ENCODE measurements at places on chromosomes 2 and 18.
A peak's percentile ranks its signal among the peaks of the same experiment; 100 is the strongest.

- DNase-seq = no peak
Observed at GRCh38 chr2:133086176-133086575, 416.2 kb upstream of the LYPD1 start.

- no peak for DNase-seq
Observed at GRCh38 chr2:169877398-169877797, 50.1 kb downstream of the UBR3 start.

DNA sequence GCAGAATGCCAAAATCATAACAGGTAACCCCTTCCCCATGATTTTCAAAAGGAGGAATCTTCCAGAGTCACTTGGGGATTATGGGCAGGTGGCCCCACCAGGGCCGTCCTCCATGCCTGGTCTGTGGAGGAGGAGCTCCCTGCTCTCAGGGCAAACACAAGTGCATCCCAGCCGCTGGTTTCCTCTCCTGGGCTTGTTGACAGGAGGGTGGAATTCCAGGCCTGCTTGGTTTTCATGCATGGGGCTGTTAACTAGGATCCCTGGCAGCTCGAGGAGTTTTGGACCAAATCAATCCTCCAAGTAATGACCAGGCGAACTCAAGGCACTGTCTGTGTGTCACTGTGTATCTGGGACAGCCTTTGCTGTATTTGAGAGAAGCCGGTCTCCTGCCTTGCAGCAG, 45.3 kb downstream of the FOSL2 start:
- DNase-seq = no peak

DNA sequence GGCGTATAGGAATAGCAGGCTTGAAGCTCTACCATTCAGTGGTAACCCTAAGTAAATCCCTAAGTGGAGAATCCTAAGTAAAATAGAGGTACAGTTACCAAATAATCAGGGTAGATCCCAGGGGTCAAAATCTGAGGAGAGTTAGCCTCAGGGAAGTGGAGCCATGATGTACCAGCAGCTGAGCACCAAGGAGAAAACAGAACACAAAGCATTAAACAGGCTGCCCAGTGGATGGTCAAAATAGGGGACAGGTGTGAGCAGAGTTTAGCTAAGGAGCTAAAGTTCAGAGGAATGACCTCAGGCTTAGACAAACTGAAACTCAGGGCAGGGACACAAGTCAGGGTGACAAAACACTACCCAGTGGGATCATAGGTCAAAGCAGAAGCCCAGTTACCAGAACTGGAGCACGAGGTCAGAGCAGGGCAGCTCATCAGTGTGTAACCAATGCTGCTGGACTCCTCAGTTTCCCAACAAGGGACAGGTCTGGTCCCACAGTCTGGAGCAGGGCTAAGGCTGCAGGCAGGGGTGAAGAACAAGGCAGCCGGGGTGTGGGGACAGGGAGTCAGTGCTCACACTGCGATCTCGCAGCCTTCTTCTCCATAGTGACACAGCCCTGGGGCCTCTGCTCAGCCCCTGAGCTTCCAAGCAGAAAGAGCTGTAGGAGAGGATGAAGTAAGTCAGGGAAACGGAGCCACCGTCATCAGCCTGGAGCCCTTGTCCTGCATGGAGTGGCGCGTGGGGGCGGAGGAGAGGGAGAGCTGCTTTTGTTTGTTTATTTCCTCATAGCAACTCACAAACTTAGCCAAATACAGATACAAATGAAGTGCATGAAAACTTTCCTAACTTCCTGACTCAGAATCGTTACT, 264.0 kb downstream of the MREG start:
- DNase-seq = no peak

- DNase-seq = no peak
Observed at GRCh38 chr2:69936906-69937305, 22.0 kb downstream of the MXD1 start.

GRCh38 chr2:177329064-177329463, 63.5 kb upstream of the AGPS start:
- DNase-seq = no peak

- DNase-seq = no peak
Observed at GRCh38 chr2:21633466-21633865, 509.7 kb downstream of the TDRD15 start.

DNA sequence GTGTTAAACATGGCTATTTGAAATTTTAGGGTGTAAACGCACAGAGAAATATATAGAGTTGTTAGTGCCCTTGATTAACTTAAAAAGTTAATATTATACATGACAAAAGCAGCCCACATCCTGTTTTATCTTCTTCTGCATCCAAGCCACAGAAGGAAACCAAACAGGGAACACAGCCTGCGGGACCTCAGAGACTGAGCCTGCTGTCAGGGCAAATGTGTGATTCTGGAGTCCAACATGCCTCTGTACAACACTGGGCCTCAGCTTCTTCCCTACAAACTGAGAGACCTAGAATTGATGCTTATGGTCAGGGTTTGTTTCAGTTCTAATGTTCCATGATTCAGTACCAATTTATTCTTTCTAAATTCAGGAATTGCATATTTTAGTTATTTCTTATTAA, 404.7 kb downstream of the FBXO15 start:
- DNase-seq = no peak

DNA sequence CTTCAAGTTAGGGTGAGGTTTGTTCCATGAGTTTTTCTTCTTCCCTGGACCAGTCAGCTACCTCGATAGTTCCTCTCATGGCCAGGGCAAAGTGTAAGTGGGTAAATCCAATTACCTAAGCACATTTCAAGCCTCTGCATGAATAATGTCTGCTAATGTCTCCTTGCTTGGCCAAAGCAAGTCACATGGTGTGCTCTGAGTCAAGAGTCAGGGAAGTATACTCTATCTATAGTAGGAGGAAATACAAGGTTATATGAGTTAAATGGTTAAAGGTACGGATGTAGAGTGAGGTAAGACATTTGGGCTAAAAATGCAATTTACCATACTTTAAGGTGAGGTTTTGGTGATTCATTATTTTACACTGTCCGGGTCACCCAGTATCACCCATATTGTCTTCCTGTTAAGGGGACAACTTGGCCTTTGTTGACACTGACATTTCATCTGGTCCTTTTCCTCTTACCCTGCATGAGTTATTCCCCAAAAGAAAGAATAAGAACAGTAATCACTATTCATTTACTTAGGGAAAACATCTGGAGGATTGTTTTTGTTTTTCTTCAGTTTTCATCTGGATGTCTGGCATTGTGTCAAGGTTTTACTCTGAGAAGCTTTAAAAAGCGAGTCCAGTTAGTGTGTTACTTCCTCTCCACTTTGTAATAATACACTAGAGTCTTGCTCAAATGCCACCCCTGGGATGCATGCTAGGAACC, 405.5 kb downstream of the RND3 start:
- DNase-seq = no peak

GRCh38 chr2:70979180-70979488, 704 bp downstream of the ANKRD53 start:
- no peak for DNase-seq

DNA sequence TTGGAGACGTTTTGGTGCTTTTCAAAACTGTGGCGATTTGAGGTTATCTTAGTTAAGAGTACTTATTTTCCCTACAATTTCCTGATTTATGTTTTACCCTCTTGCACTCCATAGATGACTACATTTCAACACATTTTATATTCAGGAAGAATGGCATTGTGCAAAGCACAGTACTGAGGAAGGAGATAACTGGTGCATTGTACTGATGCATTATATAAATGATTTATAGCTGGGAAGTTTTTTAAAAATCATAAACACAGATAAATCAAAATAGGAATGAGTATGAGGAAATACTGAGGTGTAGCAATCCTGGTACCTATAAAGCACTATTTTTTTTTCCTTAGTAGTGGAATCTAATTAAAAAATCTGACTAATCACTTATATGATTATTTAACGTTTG, 5.6 kb downstream of the REL start:
- no peak for DNase-seq

- DNase-seq = peak; percentile 38
Observed at GRCh38 chr2:227460070-227460485, 11.9 kb upstream of the AGFG1 start.

DNA sequence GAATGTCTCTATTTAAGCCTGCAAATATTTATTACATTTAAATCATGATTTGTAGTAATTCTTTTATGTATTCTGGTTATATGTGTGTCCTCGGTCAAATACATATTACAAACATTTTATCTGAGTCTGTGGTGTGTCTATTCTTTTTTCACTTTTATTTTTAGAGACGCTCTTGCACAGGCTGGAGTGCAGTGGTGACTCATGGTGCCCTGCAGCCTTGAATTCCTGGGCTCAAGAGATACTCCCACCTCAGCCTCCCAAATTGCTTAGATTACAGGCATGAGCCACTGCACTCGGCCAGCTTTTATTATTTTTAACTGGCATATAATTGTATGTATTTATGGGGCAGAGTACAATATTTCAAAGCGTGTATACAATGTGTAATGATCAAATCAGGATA, 47.5 kb downstream of the ARID5A start:
- DNase-seq = no peak

GRCh38 chr18:60965856-60966255, 367.4 kb upstream of the CDH20 start:
- no peak for DNase-seq

GRCh38 chr2:46545015-46545839, 65.9 kb downstream of the TMEM247 start:
- no peak for DNase-seq

DNA sequence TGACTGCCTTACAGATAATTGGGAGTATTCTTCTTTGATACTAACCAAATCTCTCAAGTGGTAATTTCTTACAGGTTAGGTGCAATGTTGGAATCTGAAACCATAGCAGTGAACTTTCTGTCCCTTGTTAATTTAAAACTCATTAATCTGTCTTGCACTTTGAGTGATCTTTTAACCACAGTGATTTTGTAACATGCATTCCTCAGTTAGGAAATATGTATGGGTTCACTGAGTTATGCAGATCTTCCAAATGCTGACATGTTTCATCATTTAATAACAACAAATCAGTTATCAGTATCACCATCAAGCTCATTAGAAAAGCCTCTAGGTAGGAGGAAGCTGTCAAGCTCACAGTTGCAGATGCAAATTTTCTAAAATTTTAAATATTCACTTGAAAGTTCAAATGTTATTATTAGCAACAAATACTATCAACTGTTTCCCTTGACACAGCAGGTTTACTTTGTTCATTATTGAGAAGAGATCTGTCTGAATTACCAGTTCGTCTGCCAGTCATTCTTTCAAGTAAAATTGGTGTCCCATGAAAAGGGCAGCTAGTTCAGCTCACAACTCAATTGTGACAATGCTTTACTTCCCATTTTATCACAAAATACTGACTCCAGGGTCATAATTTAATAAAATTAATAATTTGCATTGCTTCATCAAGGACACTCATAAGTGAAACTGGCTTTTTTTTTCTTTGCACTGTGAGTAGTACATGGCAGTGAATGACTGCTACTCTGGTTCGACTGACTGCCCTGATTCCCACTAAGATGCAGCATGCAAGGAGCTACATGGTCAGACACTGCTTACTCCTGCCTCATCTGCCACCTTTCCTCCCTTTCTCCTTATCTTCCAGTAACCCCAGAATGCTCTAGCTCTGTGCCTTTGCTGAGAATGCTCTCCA, 31.6 kb downstream of the SUCLG1 start:
- DNase-seq = no peak

- no peak for DNase-seq
Observed at GRCh38 chr18:8479789-8480188, 129.4 kb upstream of the RAB12 start.

DNA sequence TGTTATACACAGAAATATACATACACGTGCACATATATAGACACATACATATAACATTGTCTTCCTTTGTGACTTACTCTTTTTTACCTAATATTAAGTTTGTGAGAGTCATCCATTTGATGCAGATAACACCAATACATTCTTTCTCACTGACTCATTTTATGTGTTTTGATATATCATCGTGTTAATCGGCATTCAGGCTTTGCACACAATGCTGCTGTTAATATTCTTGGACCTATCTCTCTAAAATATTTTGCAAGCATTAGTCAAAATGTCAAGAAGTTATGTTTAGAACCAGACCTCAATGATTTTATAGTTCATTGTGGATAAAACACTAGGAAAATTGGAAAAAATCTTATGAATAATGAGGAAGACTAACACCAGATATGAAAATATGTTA, 441.1 kb downstream of the LRATD1 start:
- DNase-seq = no peak

GRCh38 chr2:19140463-19141208, 217.8 kb downstream of the OSR1 start:
- no peak for DNase-seq

DNA sequence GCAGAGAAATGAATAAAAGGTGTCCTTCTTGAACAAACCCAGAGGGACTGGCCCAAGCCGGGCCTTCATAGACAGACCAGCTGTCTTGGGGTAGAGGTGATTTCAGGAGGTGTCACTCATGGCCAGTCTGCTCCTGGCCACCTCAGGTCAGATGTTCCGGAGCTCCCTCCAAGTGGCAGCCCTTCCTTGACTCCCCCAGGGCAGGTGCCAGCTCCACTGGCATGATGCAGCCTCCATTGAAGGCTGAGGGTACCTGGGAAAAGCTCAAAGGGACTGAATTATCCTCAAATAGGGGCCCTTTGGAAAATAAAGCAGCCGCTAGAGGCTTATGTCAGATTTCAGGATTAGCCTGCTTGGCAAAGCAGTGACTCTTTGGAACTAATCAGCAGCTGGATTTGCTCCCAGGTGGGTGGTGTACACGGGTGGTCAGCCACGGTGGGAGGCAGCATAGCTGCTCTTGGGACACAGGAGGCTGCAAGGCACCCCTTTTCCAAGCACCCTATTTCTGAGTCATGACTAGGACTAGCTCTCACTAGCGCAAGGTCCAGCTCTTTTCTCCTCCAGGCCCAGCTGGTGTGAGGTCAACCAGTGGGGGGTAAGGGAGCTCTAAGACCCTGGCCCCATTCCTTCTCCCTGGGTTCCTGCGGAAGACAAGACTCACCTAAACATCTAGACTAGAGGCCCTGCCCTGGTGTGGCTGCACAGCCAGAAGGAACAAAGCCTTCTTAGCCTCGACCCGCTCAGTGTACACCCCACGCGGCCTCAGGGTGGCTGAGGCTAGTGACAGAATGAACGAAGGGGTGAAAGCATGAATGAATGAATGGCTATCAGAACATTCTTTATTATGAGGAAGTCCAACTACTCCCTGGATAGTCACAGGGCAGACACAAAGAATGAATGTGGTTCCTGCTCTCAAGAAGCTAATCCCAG, 29.3 kb downstream of the HS1BP3 start:
- no peak for DNase-seq

GRCh38 chr2:197071213-197071612, 144.7 kb upstream of the PGAP1 start:
- no peak for DNase-seq

GRCh38 chr2:238042090-238042489, 18.7 kb upstream of the SCLY start:
- no peak for DNase-seq

- DNase-seq = no peak
Observed at GRCh38 chr2:229572507-229573271, 141.7 kb downstream of the DNER start.

DNA sequence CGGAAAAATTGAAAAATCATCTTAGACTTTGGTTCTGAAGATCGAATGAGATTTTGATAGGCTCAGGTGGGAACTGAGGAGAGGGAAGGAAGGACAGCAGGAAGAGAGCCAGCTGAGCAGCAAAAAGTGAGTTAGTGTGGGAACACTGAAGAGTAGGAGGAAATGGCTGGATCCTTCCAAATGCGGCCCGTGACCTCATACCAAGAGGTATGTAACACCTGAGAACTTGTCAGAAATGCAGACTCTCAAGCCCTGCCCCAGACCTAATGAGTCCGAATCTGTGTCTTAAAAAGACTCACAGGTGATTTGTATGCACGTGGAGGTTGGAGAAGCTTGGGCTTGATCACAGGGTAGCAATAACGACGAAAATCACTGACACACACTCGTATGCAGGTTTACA, 42.0 kb downstream of the COL4A3 start:
- DNase-seq = no peak

Data from T-helper 9 cell (primary cell).